ENCODE measurements at places on chromosomes 4 and X.

DNA sequence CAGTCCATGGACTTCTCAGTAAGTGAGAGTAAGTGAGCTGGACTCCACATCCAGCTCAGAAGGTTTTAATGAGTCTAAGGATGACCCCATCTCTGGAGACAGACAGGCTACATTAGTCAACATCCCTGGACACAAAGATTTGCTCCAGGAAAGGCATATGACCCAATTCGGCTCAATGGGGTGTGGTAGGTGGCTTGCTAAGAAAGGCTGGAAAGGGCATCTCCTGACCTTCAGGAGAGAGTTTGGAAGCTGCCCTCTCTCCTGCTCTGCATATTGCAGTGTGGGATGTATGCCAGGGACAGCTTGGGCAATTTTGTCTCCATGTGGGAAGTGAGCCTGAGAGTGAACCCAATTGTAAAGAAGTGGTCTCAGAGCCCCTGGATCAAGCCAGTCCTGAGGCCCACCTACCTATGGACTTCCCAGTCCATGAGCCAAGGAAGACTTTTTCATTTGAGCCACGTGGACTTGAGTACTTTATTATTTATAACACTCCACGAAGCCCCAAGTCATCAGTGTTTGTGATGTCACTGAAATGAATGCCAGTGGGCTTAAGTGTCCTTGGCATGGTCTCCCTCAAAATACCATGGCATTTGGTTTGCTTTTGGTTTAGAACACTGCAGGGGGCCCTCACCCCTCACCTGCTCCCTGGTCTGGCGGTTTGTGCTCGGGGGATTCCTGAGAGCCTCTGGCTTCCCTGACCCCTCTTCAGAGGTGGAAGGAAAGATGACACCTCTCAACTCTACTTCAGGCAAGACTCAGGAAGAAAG is 10.4 kb upstream of the ABLIM2 start:
- DNase-seq = no peak

GRCh38 chr4:83013420-83013867 is 2.8 kb upstream of the LIN54 start:
- no peak for DNase-seq

DNA sequence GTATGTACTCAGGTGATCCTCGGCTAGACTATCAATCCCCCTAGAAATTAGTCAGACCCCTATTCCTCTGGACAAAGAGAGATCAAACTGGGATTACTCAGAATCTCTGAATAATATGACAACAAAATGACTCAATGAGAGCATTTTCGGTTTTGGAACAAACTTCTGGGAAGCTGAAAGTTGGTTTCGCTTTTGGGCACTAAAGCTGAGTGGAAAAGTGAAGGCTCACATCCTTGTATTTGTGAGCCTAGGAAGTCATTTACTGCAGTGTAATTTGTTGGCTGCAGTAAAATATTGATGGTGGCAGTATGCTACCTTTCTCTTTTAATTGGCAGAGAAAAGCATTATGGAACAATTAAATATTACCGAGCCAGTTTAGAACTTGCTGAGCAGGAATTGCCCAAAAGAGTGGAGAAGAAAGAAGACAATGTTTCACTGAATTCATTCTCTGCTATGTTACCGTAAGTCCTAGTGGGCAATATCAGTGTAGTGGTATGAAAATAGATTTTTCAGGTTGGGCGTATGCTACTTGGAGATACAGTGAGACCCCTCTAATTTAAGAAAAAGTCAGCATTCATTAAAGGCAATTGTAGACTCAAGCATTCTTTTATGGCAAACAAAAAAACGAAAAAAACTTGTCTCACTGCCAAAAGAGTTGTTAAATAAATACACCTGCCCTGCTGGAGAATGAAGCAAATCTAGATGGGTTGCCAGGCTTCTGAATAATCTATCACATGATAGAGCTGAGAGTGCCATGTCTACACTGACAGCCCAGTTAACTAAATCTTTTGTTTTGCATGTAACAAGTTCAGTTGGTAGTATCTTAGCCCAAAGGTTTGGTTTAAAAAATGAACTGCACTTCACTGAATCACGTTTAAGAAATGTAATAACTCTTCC is 69.6 kb downstream of the AGTR2 start:
- DNase-seq = no peak

- no peak for DNase-seq
Measured at GRCh38 chr4:157978680-157979361, 194.0 kb downstream of the GASK1B start.

DNA sequence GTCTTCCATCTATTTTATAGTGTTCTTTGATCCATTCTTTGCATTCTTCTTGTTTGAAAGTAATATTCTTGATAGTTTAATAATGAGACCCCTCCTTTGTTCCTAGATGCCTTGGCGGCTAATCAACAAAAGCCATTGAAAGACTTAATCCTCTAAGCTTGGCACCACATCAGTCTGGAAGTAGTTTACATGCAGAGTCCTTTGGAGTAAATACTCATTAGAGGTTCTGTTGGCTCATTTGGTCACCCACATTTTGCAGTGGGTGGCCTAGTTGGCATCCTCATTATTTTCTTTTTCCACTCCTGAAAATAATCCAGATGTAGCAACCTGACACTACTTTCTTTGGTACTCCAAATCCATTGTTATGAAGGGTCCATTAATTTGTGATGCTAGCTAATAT is 64.5 kb downstream of the DKK2 start:
- no peak for DNase-seq

DNA sequence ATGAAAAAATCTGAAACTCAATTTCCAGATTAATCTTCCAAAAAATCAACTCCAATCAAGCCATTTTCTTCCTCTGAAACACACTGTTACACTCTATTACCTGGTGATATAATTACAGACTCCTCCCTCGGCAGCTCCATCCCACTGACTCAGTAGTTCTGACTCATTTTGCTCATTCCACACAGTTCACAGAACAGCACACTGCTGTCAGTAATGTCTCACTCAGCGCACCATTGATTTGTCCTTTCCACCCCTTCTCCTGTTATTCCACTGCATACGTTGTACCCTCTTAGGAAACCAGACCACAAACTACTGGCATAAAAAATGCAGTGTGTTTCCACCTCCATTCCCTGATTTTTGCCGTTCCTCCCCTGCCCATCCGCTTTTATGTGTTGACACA is 212.7 kb downstream of the SLIT2 start:
- DNase-seq = no peak

- no peak for DNase-seq
Measured at GRCh38 chr4:86908251-86908657, 16.0 kb upstream of the C4orf36 start.

DNA sequence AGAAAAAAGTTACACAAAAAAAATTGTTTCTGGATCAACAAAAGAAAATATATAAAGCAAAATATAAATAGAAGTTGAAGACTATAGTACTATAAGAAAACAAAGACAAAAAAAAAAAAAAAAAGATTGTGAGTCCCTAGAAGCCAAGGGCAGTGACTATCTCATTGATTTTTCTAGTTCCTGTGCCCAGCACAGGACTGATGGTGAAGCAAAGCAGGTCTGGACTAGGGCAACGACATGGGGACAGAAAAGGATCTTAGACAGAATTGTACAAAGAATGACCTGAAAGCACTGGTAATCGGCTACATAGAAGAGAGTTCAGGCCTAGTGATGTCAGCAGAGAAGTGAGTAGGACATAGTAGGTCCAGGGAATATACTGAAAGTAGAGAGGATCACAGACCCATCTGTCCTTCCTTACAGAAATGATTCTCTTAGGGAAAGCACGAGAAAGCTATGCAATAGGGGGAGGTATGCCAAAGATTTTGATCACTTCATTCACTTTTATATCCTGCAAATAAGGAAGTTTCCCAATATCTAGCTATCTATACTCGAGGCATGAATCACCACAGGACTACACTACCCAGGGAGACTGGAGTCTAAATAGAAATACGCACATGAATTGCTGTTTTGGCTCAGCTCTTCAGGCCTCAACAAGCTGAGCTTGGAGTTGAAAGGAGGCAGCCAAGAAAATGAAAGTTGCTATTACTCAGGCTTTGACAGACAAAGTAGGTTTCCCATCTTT is 230.9 kb upstream of the GPC4 start:
- DNase-seq = peak; percentile 37

DNA sequence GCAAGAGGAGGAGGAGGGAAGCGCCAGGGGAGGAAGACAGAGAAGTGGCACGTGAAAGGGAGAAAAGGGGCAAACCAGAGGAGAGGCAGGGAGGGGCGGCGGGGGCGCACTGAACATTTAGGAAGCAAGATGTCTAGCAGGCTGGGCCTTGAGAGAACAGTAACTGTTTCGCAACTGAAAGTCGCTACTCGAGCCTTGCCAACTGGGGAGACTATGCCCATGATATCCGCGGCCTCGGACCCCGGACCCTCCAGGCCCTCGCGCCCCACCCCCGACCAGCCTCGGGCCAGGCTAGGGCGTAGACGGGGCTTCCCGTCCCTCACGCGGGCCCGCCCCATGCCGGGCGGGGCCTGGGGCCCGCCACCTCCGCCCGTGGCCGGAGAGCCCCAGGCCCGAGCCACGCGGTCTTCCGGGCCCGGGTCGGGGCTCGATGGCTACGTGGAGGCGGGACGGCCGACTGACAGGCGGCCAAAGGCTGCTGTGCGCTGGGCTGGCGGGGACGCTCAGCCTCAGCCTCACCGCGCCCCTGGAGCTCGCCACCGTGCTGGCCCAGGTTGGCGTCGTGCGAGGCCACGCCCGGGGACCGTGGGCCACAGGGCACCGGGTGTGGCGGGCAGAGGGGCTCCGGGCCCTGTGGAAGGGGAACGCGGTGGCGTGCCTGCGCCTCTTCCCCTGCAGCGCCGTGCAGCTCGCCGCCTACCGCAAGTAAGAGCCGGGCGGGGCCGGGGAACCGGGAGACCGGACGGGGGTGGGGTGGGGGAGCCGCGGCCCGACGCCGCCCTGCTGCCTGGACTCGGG is at the start of gene SLC25A43:
TSS of gene SLC25A43 (plus strand) at position 363 of the 798 bp plus-strand sequence. CDS start at position 431, 68 bp downstream.
- no peak for DNase-seq

DNA sequence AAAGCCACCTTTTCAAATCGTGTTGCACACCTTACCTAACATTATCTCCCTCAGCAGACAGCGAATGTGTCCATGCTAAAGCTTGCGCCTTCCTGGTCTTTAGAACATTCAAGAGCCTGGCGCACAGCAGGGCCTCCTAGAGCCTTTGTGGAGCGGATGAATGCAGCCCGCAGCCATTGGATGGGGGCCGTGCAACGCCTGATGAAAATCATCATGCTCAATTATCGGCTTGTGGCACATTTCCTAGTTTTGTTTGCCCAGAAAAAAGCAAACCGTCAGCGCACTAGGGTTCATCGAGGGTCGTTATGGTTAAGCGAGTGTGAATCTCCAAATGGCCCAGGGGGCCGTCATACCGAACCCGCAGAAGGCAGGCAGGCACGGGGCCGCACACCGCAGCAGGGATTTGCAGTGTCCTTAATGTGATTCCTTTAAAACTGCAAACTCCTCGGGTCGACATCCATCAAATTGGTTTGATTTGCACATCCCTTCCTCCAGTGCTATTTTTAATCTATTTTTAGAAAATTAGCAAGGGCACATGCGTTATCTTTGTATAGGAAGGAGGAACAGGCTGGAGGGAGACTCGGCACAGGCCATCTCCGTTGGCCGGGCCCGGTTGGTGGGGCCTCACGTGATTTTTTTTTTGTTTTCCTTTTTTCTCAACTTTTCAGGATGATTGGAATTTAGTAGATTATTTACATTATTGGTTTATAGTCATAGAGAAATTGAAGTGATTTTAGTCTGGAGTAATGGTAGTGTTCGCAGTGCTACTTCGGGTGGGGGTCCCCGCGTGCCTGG is 53.1 kb downstream of the ABLIM2 start:
- DNase-seq = no peak

- DNase-seq = no peak
Measured at GRCh38 chr4:124321364-124321763, 391.2 kb downstream of the ANKRD50 start.

GRCh38 chr4:61520166-61520565 is 320.0 kb downstream of the ADGRL3 start:
- DNase-seq = no peak

GRCh38 chr4:89307446-89308160 is at the start of gene GPRIN3:
Gene GPRIN3 (minus strand): TSS chr4:89307800. CDS start chr4:89250110, 57,690 bp downstream.
- no peak for DNase-seq

DNA sequence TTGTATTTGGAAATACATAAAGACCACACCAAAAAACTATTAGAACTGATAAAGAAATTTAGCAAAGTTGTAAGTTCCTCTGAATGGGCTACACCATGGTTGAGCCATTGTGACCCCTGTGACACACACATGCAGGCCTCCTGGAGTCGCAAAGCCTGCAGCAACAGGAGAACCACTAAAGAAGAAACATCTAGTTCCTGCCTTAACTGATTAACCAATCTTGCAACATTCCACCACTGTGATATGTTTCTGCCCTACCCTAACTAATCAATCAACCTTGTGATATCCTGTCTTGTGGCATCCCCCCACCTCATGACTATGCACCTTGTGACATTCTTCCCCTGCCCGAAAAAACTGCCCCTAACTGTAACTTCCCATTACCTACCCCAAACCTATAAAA is 401.8 kb downstream of the PRDM5 start:
- no peak for DNase-seq

DNA sequence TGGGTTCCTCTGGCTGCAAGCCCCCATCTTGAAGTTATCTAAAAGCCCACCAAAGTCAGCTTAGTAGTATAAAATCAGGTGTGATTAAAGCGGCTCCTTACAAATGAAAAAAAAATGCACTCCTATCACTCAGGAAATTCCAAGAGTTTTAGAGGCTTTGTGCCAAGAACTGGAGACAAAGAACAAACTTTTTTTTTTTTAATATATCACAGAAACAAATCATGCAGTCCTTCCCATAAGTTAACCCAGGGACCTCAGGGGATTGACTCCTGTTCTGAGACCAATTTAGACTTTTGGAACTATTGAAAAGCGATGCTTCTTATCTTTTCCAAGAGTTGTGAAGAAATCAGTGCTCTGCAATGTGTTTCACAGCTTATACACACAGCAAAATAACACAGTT is 53.6 kb downstream of the HHIP start:
- no peak for DNase-seq

DNA sequence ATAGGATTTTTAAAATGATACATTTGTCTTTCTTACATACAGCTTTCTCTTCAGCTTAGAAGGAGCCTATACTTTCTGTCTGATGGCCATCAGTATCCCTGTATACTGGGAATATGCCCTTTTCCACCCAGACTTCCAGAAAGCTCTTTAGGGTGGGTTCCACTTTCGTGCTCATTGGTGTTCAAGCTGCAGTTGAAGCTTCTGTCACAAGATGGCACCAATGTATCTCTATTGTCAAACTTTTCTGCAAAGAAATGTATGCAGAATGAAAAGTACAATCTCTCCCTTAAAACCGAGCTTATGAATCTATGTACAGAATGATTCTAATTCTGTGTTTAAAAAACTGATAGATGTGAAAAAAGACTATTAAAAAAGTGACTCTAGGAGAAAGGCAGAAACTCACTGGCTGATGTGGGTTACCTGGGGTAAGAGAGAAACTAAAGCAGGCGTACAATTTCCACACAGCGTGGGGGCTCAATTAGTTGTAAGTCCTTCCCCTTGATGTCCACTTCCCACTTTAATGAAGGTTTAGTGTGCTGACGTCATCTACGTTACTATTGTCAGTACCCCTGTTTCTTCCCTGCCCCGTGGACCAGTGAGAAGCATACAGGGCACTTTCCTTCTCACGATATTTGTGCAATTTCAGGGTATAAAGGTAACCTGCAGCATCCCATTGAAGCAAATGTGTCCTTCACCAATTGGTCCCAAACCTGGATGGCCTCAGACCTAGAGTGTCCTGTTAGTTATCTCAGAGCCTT is 57.3 kb upstream of the TCEAL2 start:
- DNase-seq = no peak

- no peak for DNase-seq
Measured at GRCh38 chr4:73451981-73452747, 16.1 kb downstream of the AFP start.
